ENCODE measurements at places on chromosomes 3 and 15.

- DNase-seq = no peak
These were observed 1.9 kb downstream of the KLHDC8B start for GRCh38 chr3:49173116-49173791.

- no peak for DNase-seq
These were observed 58.9 kb downstream of the ITGA11 start for GRCh38 chr15:68373028-68373427.

DNA sequence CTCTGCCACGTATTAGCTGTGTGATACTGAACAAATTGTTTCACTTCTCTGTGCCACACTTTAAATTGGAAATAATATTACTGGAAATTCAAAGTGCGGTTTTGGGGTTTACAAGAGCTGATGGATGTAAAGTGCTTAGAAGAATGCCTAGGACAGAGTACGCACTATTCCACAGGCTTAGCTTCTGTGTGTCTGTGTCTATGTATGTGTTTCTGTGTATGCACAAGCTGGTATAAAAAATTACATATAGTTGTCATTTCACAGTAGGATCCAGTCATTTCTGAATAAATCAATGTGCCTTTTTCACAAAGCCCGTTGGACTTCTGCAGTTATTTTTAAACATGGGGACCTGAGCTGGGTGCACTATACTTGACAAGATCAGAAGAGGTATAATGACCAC is 370.4 kb downstream of the TUSC7 start:
- DNase-seq = no peak

DNA sequence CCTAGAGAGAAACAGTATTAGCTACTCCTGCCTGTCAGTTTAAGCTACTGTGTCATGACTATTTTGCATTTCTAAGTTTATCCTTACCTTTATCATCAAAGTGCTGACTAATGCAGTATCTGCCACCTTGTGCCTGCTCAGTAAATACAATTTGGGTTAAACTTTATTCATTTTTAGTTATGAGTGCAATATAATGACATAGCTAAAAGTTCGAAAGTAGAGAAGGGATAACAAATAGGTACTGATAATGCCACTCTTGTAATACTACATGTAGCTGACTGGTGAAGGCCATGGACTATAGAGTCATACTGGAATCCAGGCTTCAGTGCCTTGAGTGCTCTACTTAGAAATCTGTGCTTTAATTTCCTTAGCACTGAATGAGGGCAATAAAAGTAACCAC is 480.8 kb upstream of the TPRG1 start:
- DNase-seq = no peak

All from stimulated activated CD8-positive, alpha-beta memory T cell treated with anti-CD3 and anti-CD28 coated beads, Interleukin-7, amount 100 ng/mL, for 1 hour (primary cell).